Cortex of kidney (tissue), 1 donor: ENCODE measurements at places on chromosomes 3 and 15.

DNA sequence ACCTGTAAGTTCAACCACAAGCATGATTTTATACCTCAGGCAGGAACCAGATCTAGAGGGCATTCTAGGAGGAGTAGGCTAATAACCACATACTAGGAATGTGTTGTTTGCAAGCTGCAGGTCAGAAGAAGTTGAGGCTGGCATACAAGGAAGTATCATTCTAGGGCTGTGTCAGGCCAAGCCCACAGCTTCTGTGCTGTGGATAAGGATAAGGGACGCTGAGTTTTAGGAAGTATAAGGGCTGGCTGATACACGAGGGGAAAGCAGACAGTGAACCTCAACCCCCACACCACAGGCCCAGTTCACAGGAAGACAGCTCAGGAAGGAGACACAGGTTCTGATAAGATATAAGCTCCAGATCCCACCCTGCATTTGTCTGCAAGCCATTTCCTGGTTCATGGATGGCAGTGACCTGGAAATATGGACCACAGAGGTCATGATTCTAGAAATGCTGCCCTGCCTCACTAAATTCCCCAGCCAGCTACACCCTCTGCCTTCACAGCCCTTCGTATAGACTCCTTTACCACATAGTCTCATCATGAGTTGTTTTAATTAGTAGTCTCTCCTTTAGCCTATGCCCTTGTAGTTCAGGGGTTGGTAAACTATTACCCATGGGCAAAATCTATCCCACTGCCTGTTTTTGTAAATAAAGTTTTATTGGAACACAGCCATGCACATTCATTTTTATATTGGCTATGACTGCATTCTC, 260.7 kb downstream of the OPA1 start:
- DNase-seq: no peak

DNA sequence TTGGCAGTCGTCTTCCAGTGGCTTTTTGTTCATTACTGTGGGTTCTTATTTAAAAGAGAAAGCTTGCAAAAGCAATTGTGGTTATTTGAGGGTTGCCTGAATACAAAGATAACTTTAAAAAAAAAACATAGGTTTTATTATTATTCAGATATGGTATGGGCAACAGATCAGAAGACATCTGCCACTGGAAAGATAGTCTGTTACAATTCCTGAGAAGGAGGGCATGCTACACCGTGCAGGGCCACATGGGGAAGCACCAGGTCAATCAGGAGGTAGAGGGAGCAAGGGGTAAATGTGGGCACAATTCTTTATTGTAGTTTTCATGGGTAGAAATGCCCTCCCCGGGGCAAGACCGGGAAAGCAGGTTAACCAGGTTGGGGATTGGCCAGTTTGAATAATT, 46.5 kb downstream of the BBS4 start:
- no peak for DNase-seq

DNA sequence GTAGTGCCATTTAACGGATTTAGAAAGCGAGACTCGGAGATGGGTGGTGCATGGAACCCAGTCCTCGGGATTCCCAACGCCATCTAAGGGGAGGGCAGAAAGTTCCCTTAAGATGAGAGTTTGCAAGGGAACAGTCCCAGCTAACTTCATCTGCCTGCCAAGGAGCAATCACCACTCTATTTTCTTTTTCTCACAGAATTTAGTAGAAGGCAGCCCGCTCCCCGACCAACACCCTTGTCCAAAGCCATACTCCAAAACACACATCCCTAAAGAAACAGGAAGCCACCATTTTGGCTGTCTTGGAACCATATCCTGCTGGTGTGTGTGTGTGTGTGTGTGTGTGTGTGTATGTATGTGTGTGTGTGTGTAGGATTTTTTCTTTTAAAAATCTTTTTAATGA, 7.1 kb upstream of the FGD5 start:
- DNase-seq: no peak

DNA sequence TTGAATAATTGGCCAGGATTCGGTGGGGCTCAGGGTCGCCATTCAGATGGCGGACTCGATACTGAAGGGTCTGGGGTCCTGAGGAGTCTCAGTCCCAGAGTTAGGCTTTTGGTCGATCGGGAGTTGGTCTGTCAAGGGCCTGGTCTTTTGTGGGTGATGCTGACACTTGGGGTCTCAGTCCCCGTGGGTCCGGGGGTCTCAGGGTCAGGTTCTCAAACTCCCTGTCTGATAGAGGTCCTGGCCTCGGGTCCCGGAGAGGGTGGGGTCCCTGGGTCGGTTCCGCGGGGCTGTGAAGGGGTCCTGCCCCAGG, 467 bp downstream of the NCKIPSD start:
- no peak for DNase-seq

GRCh38 chr3:111073218-111073617, 1.6 kb downstream of the NECTIN3 start:
- no peak for DNase-seq

- DNase-seq: no peak
Measured at GRCh38 chr3:193982258-193982659, 153.7 kb upstream of the HES1 start.

- no peak for DNase-seq
Measured at GRCh38 chr15:38612159-38612863, 47.7 kb upstream of the RASGRP1 start.

DNA sequence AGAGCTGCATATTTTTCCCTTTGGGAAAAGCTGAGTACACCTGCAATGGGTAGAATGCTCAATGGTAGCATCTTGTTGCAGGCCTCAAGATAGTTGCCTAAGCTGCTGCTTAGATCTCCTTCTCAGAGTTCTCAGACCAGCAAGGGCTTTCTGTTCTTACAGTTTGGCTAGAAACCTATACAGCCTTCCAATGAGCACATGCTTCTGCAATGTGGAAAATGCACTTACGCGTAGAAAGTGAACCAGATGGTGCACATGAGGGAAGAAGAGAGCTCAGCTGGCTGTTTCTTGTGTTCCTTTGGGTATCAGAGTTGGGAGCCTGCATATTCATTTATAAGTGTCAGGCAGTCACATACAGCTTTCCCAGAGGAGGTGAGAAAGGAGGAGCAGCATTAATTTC, 136.4 kb downstream of the B3GALNT1 start:
- DNase-seq: no peak

GRCh38 chr3:161556533-161556932, 59.9 kb downstream of the OTOL1 start:
- DNase-seq: no peak

GRCh38 chr3:131819381-131820055, 215.3 kb downstream of the CPNE4 start:
- DNase-seq: no peak

- DNase-seq: no peak
Measured at GRCh38 chr3:42996633-42997075, 17.5 kb downstream of the GASK1A start.

DNA sequence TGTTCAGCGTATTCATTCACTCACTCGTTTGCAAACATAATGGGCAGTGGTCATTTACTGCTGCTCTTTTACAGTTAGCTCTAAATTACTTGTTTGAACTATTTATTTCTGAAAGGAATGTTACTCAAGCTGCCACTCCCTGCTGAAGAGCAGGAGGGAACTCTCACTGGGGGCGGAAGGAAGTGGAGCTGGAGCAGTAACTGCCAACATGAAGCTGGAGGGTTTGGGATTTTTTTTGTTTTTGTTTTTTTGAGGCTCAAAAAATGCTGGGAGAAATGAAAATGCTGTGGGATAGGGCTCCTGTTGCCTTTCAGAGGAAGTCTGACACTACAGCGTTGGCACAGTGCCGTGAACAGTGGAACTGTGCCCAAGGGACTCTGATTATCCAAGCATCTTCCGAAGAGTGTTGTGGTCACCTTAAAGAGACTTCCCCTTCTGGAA, 44.1 kb downstream of the SENP2 start:
- no peak for DNase-seq

DNA sequence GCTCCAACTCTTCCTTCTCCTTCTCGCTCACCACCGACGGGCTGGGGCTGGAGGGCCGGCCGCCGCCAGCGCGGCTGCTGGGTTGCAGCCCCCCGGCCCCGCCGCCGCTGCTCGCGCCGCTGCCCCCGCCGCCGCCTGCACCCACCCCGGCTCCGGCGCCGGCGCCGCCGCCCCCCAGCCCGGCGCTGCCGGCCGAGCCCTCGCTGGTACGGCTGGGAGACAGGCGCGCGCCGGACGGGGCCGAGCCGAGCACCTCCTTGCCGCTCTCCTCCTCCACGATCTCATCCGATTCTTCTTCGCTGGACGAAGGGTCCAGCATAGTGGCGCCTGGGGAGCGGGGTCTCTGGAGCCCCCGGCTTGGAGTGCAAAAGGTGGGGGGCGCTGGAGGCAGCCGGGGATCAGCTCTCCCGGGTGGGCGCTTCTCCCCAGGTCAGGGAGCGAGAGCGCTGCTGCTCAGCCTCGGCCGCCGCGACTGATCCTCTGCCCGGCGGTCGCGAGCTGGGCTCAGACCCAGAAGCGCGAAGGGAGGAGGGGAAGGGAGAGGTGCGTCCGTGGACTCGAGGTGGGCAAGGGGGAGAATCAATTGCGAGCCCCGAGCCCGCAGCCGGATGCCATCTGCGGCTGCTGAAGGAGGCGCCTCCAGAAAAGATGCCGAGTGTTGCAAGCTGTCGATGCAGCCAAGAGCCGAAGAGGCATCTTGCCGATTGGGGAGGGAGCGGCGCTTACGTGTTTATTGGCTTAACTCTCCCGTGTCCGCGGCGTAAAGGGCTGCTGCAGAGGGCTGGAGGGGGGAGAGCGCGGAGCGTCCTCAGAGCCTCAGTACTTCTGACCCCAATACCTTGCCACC, at the start of gene CADPS:
Gene CADPS (minus strand): TSS at position 706 of the 847 bp plus-strand sequence. CDS start 387 bp downstream, at position 319.
- DNase-seq: no peak

DNA sequence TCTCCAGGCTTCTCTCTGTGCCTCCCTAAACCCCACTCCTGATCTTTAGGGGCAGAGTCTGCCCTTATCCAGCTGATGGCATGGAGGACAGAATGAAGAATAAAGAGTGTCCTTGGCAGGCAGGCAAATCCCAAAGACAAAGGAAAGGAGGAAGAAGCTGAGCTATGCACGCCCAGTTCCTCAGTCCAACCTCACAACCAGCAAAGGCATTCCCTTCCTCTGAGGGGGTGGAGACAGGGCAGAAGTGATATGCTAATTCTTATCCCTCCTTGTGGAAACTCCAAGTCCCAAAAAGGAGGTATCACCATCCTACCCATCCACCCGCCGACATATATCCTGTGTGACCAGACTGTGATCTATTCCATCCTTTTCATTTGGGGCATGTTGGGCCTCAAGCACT, 10.5 kb upstream of the CCDC54 start:
- no peak for DNase-seq

DNA sequence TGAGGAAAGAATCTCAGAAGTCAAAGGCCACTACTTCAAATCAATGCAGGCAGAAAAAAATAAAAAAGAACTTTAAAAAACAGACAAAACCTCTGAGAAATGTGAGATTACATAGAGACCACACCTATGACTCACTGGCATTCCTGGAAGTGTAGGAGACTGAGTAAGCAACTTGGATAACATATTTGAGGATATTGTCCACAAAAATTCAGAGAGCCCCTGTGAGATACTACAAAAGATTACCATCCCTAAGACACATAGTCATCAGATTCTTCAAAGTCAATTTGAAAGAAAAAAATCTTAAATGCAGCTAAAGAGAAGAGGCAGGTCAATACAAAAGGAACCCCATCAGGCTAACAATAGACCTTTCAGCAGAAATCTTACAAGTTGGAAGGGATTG, 887.3 kb downstream of the NTRK3 start:
- no peak for DNase-seq

- DNase-seq: no peak
Measured at GRCh38 chr3:134931045-134931785, 136.2 kb downstream of the EPHB1 start.

DNA sequence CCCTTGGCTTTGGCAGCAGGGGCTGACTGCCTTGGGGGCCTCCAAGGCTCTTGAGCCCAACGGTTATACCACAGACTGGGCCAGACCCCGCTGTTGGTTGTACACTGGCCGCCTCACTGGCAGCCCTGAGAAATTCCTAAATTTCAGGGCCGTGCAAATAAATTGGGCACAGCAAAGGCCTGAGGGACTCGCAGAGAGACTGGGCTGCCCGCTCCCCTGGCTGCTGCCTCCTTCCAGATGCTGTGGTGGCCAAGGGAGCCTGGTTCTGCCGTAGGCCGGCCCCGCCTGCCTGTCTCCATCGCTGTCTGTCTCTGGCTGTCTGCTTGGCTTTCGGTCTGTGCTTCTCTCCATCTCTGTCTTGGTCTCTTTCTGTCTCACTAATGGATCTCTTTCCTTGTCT, 9.0 kb downstream of the FBLN2 start:
- no peak for DNase-seq

DNA sequence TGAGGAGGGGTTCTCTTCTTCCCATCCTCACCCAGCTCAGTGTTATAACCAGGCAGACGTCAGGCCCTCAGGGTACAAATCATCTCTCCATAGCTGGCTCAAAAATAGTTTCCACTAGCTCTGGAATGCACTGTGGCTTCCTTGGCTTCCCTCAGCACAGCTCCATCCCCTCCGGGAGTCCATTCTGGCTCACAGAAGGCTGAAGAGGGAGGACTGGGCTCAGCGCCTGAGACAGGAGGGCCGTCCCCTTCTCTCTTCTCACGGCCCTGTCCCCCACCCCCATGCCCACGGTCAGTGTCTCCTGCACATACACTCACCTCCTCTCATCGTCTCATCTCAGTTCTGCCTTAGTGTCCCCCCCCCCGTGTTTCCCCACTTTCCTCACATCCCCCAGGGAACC, 50.1 kb downstream of the UMPS start:
- DNase-seq: no peak

DNA sequence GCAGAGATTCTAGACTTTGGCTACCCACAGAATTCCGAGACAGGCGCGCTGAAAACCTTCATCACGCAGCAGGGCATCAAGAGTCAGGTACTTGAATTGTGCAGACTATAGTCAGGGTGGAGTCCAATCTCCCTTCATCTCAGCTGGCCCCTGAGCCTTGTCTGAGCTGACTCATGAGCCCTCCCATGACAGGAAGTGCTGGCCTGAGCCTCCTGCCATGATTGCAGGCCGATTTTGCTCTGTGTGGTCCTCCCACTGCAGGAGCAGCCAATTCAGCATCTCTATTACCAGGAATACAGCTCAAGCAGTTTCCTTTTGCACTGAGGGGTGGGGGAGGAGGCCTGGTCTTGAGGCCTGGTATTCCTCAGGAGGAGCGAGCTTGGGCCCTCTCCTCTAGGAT, 5.5 kb downstream of the AP2M1 start:
- no peak for DNase-seq

GRCh38 chr3:62749657-62750056, 125.6 kb downstream of the CADPS start:
- DNase-seq: no peak

- no peak for DNase-seq
Measured at GRCh38 chr3:162601101-162601670, 1104.6 kb downstream of the OTOL1 start.
